ENCODE measurements at places on chromosomes 4 and X. TPM values are rescaled to one million over a fixed set of nuclear protein-coding genes. Genes with fewer than 3 reads are reported as not detected.

UGT2B15 gene
- total RNA-seq = 0.15 TPM

CNGA1 gene
- 0.48 TPM for total RNA-seq

RGN gene
- 14.7 TPM for total RNA-seq

LINC00632 gene
- total RNA-seq = 105 TPM

GRCh38 chr4:151048913-151049312, 33.8 kb upstream of the LRBA start:
- no peaks in the 10 kb centered on the region for H3K36me3 ChIP-seq
- H3K27ac ChIP-seq = no peak overlapping the region
- no peaks in the 10 kb centered on the region for H3K27me3 ChIP-seq
- no peak for DNase-seq
- no peaks in the 10 kb centered on the region for H3K4me1 ChIP-seq

GRCh38 chr4:122873146-122873545, 46.5 kb downstream of the FGF2 start:
- H3K27ac ChIP-seq = no peak overlapping the region
- no peak for DNase-seq
- H3K4me1 ChIP-seq = no peaks in the 10 kb centered on the region
- H3K4me3 ChIP-seq = no peak overlapping the region
- H3K36me3 ChIP-seq = no peaks in the 10 kb centered on the region
